Karpas-422 (cell line): ENCODE measurements at places on chromosomes 4 and X.

DNA sequence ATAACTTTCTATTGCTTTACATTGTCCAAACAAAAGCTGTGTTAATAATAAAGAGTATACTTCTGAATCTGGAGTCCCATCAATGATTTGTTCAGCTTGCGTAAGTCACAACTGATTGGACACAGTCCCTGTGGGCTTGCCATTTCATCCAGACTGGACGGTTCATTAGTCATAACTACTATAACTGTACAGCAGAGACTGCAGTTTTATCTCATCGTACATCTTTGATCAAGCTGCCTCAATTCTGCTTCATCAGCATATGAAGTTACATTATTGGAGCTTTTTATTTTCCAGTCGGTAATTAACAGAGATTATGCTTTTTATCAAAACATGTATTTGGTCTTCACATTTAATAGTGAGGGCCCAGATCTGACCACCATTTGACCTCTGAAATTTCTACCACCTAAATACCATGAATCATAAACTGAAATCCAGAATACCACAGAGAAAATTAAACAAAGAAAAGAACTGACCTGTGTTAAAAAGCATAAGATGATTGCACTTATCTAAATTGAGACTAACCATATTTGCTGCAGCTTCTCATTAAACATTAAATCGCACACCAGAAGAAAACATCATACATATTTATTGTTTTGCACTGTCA is 12.5 kb upstream of the MAB21L2 start:
- no peak for DNase-seq

DNA sequence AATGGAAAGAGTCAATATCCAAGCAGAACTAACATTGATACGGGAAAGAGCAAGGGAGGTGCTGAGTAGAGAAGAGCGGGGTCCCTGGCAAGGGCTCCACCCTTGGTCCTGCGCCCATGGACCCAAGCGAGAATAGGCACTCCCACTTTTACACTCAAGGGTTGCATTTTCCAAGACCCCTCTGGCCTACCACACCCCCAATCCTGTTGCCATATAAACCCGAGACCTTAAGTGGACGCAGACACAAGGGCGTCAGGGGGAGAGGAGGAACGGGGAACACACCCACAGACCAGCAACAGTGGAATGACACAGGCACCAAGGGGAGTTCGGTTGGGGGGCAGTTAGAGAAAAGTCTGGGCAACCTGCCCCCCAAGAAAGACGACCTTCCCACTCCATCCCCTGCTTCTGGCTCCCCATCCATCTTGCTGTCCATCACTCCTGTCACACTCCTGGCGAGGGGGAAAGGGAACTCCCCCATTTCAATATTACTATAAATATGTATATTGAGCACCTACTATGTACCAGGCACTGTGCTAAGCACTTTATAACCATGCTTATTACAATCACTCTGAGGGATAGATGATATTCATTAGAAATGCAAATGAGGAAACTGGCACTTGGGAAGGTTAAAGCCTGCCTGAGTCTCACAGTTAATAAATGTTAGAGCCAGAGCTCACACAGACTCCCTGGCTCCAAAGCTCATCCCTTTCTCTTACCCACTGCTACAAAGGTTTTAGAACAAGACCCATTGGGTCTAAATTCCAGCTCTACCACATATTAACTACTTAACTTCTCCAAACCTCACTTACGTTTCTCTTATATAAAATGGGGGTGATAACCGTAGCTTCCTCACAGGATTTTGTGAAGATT is 51.7 kb downstream of the SCD5 start:
- no peak for DNase-seq

DNA sequence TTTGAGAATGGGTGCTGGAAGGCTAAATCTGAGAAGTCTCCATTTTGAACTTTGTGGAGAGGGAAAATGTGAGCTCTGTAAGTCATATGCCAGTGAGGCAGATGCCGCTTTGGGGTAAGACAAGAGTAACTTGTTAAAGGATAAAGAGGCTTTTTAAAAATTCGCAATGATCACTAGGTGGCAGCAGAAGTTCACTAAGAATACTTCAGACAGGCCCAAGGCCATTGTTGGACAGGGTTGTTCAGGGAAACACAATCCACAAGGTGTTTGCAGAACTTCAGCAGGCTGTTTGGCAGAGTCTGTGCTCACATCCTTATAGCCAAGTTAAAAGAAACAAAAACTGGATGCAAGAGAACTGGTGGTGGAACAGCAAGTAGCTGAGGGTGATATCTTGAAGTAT is 13.7 kb upstream of the PIGA start:
- peak; percentile 92 for DNase-seq

- no peak for DNase-seq
These were observed 3.0 kb downstream of the FNIP2 start for GRCh38 chr4:158771776-158772175.

DNA sequence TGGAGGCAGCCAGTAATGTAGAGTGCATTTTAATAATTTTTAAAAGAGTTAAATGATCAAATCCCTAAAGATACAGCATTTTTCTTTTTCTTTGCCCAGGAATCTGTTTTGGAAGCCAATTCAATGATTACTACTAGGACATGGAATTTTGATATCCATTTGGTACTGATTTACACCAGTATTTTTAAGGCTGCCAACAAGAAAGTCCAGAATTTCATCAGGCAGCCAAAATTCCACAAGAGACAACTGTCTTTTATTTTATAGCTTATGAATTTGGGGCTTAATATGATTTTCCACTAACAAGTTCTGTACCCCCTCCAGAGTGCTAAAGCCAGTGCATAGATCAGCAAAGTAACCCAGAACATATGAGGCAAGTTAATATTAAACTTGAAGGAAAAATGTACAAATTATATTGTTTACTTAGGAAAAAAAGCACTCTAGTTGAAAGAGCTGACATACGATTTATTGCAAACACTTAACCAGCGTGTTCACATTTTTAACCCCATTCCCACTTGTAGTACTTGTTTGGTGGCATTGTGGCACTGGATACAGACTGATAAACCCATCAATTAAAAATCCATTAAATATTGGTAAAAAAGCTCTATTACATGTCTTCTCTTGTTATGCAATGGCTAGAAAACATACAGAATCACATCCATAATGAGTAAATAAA is 259.7 kb downstream of the DCHS2 start:
- no peak for DNase-seq
